ENCODE measurements at places on chromosomes 1 and 21. TPM values are rescaled to one million over a fixed set of nuclear protein-coding genes. Genes with fewer than 3 reads are reported as not detected.

DNA sequence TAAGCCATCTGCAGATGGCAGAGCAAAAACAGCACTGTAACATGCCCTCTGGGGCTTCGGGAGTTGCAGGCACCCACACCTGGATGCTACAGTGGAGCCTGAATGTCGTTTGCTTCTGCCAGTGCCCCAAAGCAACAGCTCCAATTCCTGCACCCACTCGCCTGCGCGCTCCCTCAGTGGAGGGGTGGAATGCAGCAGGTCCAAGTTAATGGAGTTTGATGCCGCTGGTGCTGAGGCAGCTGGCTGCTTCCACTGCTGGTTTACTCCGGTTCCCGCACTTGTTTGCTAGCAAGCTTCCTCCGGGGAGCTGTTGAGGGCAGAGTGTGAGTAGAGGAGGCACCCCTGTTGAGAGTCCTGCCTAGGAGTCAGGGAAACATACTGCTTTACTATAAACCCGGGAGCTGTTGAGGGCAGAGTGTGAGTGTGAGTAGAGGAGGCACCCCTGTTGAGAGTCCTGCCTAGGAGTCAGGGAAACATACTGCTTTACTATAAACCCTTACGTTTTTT, 584.0 kb upstream of the TMPRSS15 start:
- no peak for DNase-seq

DNA sequence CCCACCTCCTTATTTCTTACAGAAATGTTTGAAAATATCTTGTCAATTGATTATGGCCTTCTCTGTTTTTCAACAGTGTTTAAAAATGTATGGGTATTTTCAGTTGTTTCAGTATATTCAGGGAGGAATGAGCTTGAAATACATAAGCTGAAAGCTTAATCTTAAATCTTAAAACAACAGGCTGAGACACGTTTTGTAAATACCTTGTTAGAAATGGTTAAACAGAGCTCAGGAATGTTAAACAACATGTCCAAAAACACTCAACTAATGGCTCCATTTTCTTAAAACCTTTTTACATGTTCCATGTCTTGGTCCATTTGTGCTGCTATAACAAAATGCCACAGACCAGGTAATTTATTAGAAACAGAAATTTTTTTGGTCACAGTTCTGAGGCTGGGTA, 953.8 kb upstream of the ADGRL2 start:
- DNase-seq: no peak

DNA sequence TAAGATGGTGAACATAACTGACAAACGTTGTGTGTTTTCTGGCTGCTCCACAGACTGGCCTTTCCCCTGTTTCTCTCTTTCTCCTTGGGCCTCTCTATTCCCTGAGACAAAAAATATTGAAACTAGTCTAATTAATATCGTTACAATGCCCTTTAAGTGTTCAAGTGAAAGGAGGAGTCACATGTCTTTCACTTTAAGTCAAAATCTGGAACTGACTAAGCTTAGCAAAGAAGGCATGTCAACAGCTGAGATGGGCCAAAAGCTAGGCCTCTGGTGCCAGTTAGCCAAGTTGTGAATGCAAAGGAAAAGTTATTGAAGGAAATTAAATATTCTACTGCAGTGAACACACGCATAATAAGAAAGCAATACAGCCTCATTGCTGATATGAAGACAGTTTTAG, 32.2 kb upstream of the FCRL3 start:
- no peak for DNase-seq

DNA sequence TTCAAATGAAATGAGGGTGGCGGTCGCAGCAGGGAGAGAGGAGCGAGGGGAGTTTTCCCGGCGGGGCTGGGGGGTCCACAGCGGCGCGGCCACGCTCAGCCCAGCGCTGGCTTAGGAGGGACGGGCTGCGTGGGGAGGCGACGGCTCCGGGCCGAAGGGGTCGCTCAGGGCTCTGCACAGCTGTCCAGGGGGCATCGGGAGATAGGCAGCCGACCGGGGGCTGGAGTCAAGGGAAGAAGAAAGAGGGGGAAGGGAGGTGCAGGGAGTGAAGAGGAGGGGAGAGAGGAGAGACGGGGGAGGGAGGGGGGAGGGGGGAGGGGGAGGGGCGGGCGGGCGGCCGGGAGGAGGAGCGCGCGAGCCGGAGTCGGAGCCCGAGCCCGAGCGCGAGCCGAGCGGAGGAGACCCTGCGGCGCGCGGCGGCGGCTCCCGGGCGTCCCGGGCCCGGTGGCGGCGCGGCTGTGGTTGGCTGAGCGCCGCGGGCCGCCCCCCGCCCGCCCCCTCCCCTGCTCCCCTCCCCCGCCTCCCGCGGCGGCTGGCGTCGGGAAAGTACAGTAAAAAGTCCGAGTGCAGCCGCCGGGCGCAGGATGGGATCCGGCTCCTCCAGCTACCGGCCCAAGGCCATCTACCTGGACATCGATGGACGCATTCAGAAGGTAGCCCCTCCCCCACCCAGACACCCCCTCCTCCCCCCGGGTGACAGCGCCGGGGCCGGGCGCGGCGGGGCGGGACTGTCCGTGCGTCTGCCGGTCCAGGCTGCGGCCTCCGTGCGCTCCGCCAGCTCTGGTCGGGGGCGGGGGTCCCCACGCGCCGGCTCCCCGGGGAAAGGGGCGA, at the start of gene PDE9A:
Gene PDE9A (plus strand): TSS at position 391 of the 831 bp plus-strand sequence. CDS start 194 bp downstream, at position 585.
- no peak for DNase-seq

- DNase-seq: peak; percentile 85
These were observed 86.4 kb downstream of the LAMC2 start for GRCh38 chr1:183272390-183272848.

DNA sequence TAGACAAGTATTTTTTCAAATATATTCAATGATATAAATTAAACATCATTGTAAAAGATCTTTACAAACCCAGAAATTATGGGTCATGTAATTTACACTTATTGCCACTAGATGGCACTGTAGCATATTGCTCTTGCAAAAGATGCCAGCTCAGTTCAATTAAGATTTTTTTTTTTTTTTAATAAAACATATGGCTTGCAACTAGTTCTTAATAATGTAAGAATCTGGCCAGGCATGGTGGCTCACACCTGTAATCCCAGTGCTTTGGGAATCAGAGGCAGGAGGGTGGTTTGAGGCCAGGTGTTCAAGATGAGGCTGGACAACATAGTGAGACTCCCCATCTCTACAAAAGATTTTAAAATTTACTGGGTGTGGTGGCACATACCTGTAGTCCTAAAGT, 49.4 kb upstream of the DESI2 start:
- DNase-seq: no peak

GRCh38 chr1:234911787-234912186, 216.8 kb downstream of the TOMM20 start:
- DNase-seq: no peak

DNA sequence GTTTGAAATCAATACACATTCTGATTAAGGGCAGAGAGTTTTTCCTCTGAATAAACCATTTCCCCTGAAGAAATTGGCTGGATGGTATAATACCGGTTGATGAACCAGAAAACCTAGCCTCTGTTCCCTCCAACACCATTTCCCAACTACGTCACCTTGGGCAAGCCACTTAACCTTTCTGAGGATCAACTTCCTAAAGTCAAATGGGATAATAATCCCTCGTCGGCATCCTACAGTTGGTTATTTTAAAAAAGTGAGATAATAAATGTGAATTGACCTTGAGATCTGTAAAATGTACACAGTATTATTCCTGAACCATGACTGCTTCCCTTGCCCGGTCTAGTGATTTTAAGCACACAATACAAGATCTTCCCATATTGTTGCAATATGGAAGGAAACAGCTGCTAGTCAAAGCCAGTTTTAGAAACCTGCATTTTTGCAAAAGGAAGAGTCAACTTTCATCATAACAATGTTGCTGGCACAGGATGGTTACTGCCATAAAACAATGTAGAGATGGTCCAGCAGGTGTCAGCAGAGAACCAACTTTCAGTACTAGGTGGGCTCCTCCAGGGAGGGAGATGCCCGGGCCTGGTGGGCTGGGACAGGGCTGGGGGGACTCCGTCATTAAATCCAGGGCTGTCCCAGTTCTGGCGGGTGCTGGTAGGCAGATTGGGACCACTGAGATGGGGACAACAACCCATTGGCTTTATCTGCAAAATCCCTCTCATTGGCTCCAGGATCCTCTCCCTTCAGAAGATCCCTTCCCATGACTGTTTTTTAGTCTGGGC, 5.2 kb upstream of the HLX start:
- DNase-seq: peak; percentile 42

GRCh38 chr1:184854496-184855140, 100.0 kb upstream of the EDEM3 start:
- DNase-seq: no peak

- DNase-seq: no peak
These were observed 578.5 kb downstream of the USP25 start for GRCh38 chr21:16308269-16308668.

The GBP1 gene
- total RNA-seq: 0.07 TPM

The MTR gene
- total RNA-seq: 10.0 TPM

The ANKRD35 gene
- total RNA-seq: not detected

The LPAR3 gene
- not detected for total RNA-seq

All from Caki2 (cell line).